ENCODE measurements at places on chromosomes 1 and 21.
A peak's percentile ranks its signal among the peaks of the same experiment; 100 is the strongest.

DNA sequence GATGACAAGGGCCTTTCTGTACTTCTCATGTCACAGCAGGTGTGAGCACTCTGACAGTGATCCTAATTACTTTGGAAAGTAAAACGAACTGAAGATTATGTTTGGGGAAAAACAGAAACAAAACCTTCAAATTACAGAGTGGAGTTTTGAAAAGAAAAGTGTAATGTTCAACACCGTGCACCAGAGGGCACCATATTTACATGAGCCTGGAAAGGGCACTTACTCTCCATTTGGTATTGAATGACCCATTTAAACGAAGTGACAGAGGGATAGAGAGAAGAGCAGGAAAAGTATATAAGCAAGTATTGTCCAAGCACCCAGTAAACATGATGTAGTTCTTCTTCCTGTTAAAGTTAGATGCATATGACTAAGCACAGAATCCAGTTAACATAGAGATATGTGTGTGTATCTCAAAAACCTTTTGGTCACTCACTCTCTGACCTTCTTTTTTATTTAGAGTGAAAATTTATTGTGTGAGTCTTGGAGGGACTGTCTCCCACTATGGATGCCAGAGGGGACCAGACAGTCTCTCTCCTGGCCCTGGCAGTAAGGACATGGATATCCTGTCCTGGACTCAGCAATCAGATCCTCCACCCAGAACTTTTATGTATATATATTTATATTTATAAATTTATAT, 3.8 kb upstream of the RGSL1 start:
- no peak for DNase-seq

DNA sequence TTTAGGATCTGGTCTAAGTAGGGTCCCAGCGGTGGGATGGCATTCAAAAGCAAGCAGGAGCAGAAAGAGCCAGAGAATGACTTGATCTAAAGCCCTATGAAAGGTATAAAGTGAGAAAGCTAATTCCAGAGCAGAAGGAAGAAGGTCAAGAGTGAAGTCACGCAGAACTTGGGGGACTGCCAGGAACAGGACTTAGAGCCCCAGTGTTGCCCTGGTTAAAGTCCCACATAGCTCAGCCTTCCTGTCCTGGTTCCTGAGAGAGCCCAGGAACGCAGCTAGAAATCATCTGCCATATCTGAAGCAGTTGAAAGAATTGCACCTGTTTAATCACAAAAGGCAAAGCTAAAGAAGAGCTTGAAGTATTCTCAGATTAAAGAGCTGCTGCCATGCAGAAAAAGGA, 160.6 kb upstream of the ATP1B1 start:
- DNase-seq, result no peak

GRCh38 chr1:246476771-246477170, 30.3 kb downstream of the SMYD3 start:
- DNase-seq, result no peak

- DNase-seq, result no peak
Measured at GRCh38 chr1:41955461-41956159, 36.9 kb upstream of the HIVEP3 start.

- DNase-seq, result no peak
Measured at GRCh38 chr1:75172556-75172955, 38.4 kb downstream of the LHX8 start.

GRCh38 chr1:61221642-61222041, 139.3 kb downstream of the NFIA start:
- DNase-seq, result no peak

DNA sequence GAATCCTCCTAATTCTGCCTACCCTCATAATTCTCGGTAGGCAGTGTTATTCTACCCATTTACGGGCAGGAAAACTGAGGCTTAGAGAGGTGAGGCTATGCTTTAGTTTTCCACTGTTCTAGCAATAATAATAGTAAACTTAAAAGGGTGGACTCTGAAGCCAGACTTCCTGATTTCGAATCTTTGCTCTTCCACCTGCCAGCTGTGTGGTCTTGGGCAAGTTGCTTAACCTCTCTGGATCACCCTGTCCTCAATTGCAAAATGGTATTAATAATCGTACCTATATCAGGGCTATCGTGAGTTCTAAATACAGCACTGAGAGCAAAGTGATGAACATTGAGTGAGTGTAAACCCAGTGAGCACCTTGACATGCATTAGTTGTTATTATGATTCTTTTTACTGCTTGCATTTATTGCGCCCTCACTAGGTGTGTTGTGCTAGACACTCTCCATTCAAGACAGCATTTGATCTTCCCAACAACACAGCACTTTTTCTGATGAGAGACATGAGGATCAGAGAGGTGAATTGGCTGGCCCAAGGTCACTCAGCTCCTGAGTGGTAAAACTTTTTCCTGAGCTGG, 102.3 kb upstream of the CSF3R start:
- no peak for DNase-seq

- DNase-seq, result no peak
Measured at GRCh38 chr1:1206376-1206965, at the start of gene TNFRSF18. Gene TNFRSF18, minus strand, starts transcription at chr1:1206592. Its CDS starts 21 bp downstream, at chr1:1206571.

GRCh38 chr1:46133181-46133658, 791 bp upstream of the PIK3R3 start:
- DNase-seq, result peak; percentile 28

GRCh38 chr1:94595658-94596057, 54.1 kb upstream of the F3 start:
- DNase-seq, result no peak

DNA sequence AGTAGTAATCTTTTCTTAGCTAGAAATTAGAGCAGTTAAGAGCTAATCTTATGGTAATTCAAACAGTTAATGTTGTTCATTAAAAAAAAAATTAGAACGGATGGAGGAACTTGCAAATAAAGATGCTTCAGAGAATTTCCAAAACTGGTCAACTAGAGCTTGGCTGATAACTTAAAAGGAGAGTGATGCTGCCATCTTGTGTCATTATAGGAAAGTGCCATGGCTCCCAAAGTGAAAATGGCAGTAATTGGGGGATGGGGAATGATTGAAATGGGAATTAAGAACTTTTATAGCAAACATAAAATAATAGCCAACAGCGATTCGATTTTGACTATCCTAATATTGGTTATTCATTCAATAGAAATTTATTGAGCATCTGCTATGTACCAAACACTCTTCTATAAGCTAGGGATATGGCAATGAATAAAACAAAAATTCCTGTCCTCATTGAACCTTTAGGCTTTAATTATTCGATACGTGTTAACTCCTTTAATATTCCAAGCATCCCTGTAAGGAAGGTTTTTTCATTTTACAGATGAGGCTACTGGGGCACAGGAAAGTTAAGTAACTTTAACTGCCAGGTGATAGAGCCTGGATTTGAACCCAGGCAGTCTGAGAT, 5.7 kb upstream of the PLPP3 start:
- DNase-seq, result no peak

- DNase-seq, result no peak
Measured at GRCh38 chr1:42418516-42418915, 37.3 kb downstream of the ZMYND12 start.

- DNase-seq, result no peak
Measured at GRCh38 chr1:25030674-25031589, 100.9 kb upstream of the RUNX3 start.

- DNase-seq, result no peak
Measured at GRCh38 chr1:85135392-85135798, 65.4 kb downstream of the SYDE2 start.

- DNase-seq, result no peak
Measured at GRCh38 chr1:169890761-169891538, 2.7 kb downstream of the SCYL3 start.
